ENCODE measurements at places on chromosomes 7 and 10.

- no peak for DNase-seq
These were observed 45.7 kb upstream of the SFTPD start for GRCh38 chr10:79994556-79994955.

GRCh38 chr7:35828817-35829216, 28.0 kb downstream of the SEPTIN7 start:
- DNase-seq: no peak

DNA sequence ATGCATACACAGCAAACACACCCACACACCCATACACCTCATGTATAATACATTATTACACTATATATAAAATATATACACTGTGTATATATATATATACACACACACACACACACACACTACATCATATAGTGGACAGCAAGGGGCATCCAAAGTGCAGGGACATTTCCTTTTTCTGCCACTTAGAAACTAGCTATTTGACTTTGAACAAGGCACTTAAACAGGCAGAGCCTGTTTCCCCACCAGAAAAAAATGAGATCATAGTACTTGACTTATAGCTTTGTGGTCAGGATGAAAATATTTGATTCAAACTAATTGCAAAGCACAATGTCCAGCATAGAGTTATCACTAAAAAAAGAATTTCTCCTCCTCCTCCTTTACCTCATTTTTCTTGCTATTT, 254.3 kb upstream of the NPVF start:
- no peak for DNase-seq

DNA sequence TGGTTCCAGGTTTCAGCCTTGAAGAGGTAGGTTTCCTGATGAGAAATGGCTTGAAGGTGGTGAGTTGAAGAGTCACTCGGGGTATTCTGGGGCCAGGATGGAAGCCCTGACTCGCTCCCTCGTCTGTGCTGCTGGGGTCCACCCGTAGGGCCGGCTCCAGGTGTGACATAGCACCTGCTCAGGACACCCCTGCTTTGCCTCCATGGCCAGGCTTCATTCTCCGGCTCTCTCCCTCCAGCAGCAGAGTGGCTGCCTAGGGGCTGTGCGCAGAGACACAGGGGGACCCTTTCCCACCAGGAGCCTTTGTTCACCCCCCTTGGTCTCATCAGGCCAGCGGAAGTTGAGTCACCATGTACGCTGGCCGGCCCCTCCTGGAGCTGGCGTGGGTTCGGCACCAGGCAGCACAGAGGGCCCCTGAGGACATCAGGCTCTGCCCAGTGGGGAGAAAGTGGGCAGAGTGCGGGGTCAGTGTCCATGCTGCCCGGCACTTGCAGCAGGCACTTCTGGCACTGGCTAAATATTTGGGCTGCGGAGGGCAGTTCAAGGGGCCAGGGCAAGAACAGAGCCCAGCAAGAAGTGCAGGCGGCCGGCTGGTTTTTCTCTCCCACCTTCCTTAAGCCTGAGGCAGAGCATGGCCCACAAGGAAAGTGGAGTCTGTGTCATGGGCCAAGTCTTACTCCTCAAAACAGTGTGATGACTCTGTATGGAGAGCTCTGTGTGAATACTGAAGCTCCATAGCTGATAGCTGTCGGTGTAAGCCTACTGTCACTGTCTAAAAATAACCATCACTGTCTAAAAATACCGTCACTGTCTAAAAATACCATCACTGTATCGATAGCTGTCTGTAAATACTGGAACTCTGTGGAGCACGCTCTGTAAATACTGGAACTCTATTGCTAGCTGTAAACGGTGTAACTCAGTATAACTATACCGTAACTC, 3.7 kb upstream of the PRKAR1B start:
- DNase-seq: no peak

DNA sequence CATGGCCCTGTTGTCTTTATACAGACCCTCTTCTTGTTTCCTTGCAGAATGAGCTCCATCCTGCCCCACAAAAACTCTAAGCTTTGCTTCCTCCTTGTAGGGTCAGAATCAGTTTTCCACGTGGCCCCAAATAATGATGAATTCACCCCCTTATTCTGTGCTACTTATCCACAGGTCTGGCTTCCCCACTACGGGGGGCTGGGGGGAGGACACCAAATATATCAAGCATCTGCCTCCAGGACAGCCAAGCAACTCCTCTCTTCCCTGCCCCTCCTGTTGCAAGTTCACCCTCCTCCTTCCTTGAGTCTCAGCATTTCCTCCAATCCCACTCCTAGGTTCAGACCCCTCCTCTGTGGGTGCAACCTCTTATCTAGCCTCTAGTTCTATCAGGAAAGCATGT, 743.3 kb downstream of the GRID1 start:
- no peak for DNase-seq

DNA sequence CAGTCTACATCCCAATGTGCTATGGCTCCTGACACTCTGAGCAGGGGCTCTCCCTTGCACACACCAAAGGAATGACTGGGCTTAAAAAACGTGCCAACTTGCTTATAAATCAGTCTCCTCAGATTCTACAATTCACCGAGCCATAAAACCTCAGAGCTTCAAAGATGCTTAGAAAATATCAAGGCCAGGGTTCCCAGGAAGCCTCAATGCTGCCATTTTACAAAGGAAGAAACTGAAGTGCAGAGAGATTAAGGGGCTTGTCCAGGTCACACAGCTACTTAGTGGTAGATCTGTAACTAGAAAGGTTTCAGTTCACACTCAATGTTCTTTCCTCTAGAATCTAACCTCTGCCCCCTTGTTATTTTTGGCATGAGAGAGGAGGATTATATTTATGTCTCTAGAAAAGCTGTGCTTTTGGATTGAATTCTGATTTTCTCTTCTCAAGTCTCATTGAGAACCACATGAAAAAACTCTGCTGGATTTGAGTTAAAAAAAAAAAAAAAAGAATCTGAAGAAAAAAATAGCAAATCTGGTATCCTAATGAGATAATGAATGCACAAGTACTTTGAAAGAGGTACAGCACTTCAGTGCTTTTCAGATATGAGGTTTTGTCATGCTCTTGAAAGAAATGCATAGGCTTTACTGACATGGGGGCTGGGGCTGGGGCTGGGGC, 22.3 kb upstream of the TSPAN33 start:
- DNase-seq: no peak

GRCh38 chr10:46031648-46032532, 1.5 kb upstream of the NCOA4 start:
- DNase-seq: no peak

GRCh38 chr7:121369462-121369861, 26.6 kb downstream of the FAM3C start:
- no peak for DNase-seq

DNA sequence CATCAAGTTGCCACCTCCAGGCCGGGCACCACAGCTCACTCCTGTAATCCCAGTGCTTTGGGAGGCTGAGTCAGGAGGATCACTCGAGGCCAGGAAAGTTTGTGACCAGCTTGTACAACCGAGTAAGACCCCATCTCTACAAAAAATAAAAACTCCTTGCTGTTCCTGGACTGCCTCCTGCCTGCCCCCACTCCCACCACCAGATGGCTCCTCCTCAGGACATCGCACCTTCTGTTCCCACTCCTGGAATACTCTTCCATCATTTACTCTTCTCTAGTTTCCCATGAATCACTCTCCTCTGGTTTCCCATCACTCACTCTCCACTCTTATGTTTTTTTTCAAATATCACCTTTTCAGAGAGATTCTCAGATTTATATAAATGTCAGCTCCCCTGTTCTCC, 540.7 kb downstream of the CALN1 start:
- no peak for DNase-seq

DNA sequence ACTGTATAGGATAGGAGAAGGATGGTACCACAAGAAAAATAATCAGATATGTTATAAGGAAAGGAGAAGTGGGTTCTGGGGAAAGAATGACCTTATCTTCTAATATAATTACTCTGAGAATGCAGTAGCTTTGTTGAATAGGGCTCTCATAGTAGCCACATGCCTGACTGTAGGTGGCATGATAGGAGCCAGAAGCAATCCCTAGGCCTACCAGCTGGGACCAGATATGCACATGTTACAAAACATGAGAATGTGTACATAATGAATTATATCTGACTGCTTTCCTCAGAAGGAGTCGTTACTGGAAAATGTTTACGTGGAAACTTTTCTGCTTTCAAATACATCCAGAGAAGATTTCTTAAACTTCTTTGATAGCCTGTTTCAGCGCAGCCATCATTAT, 53.2 kb upstream of the FAM3C start:
- no peak for DNase-seq

- DNase-seq: no peak
These were observed 45.1 kb downstream of the CYP2C9 start for GRCh38 chr10:94983555-94983954.

DNA sequence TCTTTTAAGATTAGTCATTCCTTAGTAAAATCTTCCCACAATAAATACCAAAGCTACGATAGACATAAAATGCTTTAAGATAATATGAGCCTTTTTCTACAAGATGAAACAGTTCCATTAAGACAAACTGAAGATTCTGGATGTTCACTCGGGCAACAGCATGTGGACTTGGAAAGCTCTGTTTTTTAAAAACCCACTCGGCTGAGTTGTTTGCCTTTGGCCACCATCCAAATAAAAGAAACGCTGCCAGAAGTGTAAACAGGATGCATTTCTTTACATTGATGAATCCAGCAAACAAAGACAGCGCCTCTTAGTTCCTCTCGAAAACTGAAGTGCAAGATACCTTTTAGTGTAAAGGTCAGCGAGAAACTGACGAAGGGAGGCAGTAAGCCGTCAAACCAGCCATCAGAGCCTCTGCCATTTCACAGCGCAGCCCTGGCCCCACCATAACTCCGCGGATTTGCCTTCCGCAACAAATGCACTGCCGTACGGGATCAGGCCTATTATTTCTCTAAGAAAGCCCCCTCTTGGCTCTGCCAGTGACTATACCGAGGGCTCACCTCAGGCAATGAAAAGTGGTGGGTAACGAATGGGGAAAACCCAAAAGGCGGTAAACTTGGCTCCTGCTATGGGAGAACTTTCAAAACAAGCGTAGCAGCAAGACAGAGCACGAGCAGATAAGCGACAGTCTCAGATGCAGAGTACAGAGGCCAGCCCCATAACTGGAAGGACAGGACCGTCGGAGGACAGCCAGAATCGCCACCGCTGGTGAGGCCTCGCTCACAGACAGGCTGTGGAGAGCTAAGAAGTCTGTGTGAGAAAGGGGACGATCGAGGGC, 41.4 kb downstream of the GNA12 start:
- DNase-seq: no peak

DNA sequence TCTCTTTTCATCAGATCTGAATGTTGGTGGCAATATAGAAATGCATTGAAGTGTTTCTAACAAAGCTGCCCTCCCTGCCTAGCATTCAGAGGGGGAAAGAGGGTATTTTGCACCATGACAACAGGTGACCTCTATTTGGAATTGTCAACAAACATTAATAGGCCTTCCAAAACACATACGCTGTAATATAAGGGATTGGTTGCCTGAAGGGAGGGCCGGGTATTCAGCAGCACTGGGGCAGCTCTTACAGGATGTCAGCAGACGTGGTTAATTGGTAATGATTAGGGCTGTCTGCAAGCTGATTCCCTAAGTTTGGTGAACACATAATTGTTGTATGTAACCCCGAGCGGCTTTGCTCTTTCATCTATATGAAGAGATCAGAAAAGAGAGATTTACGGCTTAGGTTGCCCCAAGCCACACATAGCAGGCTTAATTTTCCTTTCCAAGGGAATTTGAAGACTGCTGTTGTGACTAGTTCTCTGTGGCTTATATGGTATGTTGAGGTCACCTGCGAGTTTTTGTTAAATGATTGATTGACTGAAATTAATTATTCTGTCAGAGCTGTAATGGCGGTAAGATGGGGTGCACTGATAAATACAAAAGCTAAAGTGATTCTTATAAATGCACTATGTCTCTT, 759.3 kb downstream of the LRMDA start:
- no peak for DNase-seq

GRCh38 chr7:102208826-102209225, 77.8 kb upstream of the SH2B2 start:
- no peak for DNase-seq

- DNase-seq: no peak
These were observed 13.9 kb upstream of the PWWP2B start for GRCh38 chr10:132383101-132383500.

GRCh38 chr10:123309731-123310130, 155.5 kb downstream of the BUB3 start:
- DNase-seq: no peak

DNA sequence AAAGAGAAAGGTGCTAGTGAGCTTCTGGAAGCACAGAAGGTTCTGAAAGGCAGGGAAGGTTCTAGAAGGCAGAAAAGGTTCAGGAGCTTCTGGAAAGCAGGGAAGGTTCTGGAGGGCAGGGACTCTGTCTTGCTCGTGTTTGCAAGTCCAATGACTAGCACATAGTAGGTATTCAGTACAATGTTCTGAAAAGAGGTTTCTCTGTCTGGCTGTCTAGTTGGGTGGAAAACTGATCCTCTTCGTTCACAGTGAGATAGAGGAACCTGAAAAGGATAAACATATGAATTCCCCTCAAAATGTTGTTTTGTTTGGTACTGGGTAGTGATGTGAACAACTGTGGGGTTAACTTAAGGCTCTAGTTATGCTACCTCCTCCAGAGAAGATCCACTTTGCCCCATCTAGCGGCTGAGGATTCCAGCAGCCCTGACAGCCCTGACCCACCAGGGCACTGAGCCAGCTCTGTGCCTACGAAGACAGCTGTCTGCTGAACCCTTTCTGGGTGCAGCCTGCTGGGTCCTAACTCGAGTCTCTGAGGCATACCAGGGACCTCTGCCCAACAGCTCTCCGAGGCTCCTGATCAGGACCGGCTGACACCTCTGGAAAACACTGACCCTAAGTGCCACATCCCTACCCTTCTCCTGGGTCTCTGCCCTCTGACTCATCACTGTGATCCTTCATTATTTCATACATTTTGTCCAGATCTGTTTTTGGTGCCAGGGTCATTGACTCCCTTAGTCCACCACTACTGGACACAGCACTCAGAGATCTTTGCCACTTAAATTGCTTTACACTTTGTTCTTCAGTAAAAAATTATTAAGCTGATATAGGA, 15.4 kb downstream of the PTPRN2 start:
- DNase-seq: no peak

GRCh38 chr7:16817536-16817935, 12.7 kb upstream of the AGR2 start:
- no peak for DNase-seq

DNA sequence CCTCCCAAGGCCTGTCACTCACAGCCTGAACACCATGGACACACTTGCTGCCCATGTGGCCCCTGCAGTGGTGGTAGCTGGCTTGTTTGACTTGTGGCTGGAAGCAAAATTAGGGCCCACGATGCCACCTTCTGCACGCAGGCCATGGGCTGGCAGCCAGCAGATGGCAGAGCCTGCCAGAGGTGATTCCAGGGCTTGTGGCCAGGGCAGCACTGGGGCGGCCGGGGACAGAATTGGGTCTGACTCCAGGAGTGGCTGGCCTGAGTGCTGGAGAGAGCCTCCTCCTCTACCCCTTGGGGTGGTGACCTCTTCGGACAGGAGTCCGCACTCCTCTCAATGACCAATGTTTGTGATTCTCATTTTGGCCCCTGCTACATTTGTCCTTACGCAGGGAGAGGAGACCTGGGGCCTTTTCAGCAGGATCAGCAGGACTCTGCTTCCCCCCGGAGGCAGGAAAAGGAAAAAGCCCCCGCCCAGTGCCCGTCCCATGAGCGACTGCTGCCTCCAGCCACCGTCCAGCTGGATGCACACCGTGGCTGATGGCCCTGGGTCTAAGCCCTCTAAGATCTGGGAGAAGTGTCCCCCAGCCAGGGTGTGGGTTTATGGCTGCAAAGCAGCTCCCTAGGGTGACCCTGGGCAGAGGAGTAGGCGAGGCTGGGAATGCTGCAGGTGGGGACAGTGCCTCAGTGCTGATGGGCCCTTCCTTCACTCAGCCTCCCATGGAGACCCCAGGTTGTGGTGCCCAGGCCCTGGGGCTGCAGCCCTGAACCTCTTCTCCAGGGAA, 26.5 kb downstream of the DNAJB12 start:
- no peak for DNase-seq

All from activated CD4-positive, CD25-positive, alpha-beta regulatory T cell treated with anti-CD3 and anti-CD28 coated beads, Interleukin-2, amount 50 U/mL, for 16 hours (primary cell).